Urothelium cell line (cell line): ENCODE measurements at places on chromosomes 5 and 9.

DNA sequence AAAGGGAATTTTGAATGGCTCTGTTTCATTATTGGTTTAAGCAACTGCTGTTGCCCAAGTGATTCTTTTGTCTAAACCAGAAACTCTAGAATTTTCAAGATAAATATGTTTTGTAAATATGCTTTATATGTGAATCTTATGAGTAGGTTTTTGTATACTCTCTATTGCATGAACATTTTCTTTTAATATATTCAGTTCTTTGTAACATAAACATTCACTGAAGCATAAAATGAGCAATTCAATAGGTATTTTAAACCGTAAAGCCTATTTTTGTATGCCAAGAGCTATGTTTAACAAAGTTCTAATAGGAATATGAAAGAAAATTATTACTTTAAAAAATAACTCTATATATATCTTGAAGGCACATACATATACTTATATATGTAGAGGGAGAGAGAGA, 293.1 kb downstream of the PSAT1 start:
- no peak for DNase-seq

- no peak for DNase-seq
Measured at GRCh38 chr9:11194246-11194645, 581.4 kb upstream of the PTPRD start.

DNA sequence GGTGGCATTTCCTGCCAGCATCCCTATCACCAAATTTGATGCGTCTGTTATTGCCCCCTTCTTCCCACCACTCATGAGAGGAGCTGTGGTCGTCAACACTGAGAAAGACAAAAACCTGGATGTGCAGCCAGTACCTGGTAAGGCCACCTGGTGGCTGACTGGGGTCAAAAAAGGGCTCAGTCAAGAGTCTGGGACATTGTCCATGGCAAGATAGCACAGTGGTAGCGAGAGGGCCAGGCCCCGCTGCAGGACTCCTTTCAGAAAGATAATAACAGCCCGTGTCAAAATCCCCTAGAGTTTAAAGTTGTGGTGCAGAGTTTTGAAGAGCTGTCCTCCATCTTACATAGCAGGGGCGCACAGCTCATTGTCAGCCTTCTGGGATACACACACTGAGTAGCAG, 40.8 kb downstream of the CSF1R start:
- no peak for DNase-seq

- DNase-seq: peak; percentile 71
Measured at GRCh38 chr5:106415541-106415940, 1255.2 kb downstream of the EFNA5 start.

DNA sequence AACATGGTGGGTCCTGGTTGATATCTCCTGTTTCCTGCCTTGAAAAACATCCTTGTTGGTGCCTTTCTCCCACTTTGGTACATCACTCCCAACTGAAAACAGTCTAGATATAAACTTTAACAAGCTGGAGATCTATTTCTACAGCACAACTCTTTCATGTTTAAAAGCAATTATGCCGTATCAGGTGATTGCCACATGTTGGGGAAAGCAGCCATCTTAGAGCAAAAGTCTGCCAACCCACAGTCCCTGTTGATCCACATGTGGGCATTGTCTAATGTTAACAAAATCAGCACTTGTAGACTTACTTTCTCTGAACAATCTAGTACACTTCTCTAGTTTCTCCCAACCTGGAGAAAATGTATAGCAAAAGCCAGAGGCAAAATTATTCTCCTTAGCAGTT, 104.1 kb downstream of the PRDM6 start:
- no peak for DNase-seq

DNA sequence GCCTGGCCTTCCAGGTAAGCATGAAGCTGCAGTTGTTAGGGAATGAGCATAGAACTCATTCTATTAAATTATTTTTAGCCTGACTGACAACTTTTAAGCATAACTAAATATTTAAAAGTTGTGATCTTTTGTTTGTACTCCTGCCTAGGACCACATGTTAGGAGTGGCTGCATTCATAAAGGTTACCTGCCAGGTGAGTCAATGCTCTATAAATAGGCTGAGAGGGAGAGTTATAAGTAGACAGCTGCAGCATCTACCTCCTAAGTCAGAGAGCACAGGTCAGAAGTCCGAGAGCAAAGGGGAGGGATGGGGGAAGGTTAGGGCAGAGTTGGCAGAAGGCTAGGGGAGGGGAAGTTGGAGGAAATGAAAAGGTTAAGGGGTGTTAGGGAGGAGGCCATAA, 292.4 kb upstream of the TLE4 start:
- no peak for DNase-seq

GRCh38 chr5:56323505-56323904, 90.4 kb upstream of the ANKRD55 start:
- peak; percentile 81 for DNase-seq

- DNase-seq: no peak
Measured at GRCh38 chr5:112535356-112535755, 116.3 kb upstream of the EPB41L4A start.

DNA sequence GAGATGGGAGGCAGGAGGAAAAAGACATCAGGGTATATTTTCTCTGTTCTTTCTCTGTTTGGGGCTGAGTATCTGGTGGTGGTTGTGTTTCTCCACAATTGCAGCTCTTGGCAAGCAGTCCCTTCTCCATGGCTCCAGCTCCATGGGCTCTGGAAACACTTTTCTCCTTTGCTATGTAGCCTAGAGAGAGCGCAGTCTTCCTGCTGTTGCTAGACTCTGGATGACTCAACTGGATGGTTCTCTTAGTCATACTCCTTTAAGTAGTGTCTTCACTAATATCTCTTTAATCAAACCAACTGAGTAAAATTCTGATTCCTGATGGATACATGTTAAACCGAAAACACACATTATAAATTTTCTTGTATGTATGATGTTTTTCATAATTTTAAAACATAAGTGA, 3.3 kb upstream of the PLGRKT start:
- DNase-seq: peak; percentile 6

GRCh38 chr9:27365707-27366376, 68.9 kb upstream of the EQTN start:
- DNase-seq: no peak

GRCh38 chr5:144141585-144141984, 28.9 kb downstream of the YIPF5 start:
- no peak for DNase-seq

GRCh38 chr9:80763536-80763935, 925.8 kb downstream of the TLE1 start:
- no peak for DNase-seq

DNA sequence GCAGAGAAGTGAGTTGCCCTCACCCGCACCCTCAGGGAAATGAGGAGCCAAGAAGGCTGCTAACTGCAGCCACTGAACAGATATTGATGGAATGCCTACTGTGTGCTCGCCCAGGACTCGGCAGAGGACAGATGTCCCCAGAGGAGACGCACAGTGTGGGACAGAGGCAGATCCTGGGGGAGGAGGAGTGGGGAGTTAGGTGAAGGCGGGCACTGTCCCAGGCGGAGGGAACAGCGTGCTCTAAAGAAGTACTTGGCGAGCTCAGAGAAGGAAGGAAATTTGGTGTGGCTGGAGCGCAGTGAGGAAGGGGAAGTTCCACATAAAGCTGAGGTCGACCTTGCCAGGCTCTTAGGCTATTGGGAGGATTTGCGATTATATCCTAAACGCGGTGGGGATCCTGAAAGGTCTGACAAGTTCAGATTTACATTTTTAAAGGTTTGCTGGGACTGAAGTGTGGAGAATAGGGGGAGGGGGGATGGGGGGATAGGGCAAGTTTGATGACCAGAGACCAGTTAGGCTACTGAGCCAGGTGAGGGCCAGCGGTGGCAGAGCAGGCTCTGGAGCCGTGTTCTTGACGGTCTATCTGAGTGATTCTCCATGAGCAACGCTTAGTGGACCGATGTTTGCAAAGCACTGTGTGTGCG, 23.6 kb upstream of the CERCAM start:
- no peak for DNase-seq

DNA sequence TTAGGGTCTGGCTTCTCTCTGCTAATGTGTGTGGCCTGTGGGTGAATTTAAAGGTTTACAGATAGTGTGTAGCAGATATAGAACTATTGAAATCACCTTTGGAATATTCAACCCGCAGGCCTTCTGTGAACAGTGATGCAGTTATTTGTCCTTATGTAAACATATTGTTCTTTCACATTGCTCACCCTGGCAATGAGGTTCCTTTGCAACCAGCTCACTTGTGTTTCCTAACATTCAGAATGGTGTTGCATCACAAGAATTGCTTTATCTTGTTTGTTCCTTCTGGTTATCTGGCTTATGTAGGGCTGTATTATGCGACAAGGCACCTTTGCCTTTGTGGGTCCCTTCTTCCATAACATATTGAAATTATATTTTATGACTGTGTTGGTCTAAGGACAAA, 370.3 kb downstream of the NNT start:
- DNase-seq: no peak

GRCh38 chr5:63346451-63346850, 615.8 kb downstream of the HTR1A start:
- no peak for DNase-seq

GRCh38 chr5:179435181-179435580, 89.9 kb upstream of the ADAMTS2 start:
- DNase-seq: no peak

- DNase-seq: no peak
Measured at GRCh38 chr5:142366007-142366406, 41.2 kb upstream of the SPRY4 start.

- no peak for DNase-seq
Measured at GRCh38 chr5:107470295-107470582, 200.5 kb downstream of the EFNA5 start.

GRCh38 chr9:83154821-83155220, 91.9 kb upstream of the RASEF start:
- peak; percentile 51 for DNase-seq

GRCh38 chr9:128161215-128161902, 1.3 kb downstream of the BBLN start:
- DNase-seq: no peak

DNA sequence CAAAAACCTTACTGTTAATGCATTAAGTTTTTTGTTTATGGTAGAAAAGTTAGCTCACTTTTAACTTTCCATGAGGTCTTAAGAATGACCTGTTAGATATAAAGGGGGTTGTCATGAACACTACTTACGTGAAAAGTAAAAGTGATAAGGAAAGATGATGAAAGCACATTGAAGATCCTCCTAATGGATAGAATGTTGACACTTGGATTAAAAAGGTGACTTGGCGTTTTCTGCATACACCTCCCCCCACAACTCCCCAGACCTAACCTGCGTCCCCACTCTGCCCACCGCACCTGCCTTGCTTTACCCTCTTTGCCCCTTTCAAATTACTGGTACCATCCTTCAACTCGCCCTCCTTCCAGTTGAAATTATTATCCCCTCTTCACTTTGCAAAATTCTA, 32.0 kb downstream of the TJP2 start:
- DNase-seq: no peak

GRCh38 chr5:105088961-105089360, 1526.4 kb upstream of the NUDT12 start:
- DNase-seq: no peak

DNA sequence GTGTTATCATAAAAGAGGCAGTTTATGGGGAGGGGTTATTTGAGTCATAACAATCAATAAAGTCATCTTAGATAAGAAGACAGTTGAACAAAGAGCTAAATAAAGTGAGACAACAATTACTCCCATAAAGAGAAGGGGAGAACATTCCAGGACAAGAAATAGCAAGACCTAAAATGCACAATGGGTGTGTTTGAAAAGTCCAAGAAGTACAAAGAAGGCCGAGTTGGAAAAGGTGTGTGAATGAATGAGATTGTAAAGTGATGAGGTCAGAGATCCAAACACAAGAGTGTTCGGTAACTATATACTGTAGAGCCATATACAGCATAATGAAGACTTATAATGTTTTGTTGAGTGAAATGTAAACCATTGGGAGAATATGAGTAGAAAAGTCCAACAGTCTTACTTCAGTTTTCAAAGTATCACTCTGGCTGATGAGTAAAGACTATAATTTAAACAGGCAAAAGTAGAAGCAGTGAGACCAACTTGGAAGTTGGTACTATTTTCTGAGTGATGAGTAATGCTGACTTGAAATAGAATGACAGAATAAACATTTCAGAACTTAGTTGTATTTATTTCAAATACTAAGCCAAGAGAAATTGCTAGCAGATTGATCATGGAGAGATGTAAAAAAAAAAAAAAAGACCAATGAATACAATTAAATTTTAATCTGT, 868.7 kb upstream of the CDH9 start:
- peak; percentile 18 for DNase-seq

DNA sequence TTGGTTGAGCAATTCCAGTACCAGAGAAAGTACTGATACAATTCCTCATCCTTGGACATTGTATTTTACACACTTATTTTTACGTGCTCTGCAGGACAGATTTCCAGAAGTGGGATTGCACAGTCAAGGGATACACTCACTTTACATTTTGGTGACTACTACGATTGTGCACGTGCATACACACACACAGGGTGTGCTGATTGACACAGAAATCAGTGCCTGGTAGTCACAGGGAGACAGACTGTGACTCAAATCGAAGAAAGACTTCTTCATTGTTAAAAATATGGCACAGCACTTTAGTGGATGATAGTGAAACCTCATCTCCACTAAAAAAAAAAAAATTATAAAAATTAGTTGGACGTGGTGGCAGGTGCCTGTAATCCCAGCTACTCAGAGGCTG, 1.5 kb downstream of the GARIN3 start:
- no peak for DNase-seq

- no peak for DNase-seq
Measured at GRCh38 chr9:130313103-130313858, 47.7 kb downstream of the HMCN2 start.

DNA sequence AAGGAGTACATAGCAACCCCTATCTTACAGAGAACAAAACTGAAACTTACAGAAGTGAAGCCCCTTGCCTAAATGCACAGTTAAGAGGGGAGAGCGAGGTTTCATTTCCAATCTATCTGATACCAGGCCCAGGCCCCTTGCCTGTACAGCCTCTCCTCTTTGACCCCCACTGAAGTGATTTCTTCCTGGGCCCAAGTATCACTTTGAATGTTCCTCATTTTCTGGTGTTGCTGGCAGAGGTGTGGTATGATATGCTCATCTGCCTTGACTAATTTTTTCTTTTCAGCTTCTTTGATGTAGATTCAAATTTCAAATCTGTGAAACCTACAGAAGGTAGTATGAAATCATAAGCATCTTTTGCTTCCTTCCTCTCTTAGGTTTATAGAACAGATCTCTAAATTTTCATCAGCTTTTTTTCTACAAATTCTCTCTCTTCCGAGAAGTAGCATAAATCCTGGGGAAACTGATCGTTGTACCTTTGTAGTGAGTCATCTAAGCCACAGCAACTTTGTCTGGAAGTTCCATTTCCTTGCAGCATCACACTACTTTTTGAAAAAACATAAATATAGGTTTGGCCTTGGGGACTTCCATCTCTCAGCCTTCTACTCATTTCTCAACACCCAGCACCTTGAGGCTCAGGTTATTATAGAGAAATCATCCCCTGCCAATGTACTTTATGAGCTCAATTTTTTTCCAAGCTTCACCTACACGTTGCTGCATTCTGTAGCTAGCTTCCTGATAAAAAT, 402.4 kb upstream of the PTGER4 start:
- no peak for DNase-seq
